ENCODE measurements at places on chromosomes 5 and 9. TPM values are rescaled to one million over a fixed set of nuclear protein-coding genes. Genes with fewer than 3 reads are reported as not detected.

DNA sequence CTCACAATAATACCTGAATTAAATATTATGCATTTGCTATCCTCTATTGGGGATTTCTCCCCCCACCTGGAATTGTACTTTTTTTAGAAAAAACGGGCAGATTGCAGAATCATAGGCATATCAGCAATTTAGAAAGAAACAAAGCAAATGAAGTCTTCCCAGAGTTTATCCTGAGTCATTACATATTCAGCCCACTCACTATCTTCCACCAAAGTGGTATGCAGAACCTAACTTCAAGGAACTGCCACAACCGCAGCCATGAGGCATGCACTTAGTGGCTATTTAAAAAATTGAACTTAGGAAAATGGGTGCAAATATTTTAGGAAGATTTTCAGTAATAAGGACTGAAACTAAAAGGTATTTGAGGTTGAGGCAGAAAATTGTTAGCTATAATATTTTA is 48.6 kb downstream of the UBAP1 start:
- DNase-seq = no peak

- no peak for DNase-seq
These were observed 62.2 kb downstream of the EPB41L4B start for GRCh38 chr9:109258481-109259302.

- no peak for DNase-seq
These were observed 302.4 kb downstream of the NR3C1 start for GRCh38 chr5:143101121-143101520.

- DNase-seq = no peak
These were observed 70.5 kb upstream of the SPTLC1 start for GRCh38 chr9:92185681-92186080.

GRCh38 chr5:69331528-69332445 is 814 bp downstream of the CCDC125 start:
- DNase-seq = no peak

GRCh38 chr5:77347435-77348098 is 137.1 kb downstream of the PDE8B start:
- no peak for DNase-seq

DNA sequence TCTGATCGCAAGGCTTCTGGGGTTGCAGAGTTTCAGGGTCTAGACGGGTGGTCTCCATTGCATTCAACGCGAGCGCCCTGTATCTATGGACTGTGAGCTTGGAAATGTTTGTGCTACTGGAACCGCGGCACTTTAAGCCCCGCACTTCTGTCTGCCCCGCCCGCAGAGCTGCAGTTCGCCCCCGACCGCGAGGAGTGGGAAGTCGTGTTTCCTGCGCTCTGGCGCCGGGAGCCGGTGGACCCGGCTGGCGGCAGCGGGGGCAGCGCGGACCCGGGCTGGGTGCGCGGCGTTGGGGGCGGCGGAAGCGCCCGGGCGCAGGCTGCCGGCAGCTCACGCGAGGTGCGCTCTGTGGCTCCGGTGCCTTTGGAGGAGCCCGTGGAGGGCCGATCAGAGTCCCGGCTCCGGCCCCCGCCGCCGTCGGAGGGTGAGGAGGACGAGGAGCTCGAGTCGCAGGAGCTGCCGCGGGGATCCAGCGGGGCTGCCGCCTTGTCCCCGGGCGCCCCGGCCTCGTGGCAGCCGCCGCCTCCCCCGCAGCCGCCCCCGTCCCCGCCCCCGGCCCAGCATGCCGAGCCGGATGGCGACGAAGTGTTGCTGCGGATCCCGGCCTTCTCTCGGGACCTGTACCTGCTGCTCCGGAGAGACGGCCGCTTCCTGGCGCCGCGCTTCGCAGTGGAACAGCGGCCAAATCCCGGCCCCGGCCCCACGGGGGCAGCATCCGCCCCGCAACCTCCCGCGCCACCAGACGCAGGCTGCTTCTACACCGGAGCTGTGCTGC is 1.0 kb downstream of the ADAMTS19 start:
- no peak for DNase-seq

DNA sequence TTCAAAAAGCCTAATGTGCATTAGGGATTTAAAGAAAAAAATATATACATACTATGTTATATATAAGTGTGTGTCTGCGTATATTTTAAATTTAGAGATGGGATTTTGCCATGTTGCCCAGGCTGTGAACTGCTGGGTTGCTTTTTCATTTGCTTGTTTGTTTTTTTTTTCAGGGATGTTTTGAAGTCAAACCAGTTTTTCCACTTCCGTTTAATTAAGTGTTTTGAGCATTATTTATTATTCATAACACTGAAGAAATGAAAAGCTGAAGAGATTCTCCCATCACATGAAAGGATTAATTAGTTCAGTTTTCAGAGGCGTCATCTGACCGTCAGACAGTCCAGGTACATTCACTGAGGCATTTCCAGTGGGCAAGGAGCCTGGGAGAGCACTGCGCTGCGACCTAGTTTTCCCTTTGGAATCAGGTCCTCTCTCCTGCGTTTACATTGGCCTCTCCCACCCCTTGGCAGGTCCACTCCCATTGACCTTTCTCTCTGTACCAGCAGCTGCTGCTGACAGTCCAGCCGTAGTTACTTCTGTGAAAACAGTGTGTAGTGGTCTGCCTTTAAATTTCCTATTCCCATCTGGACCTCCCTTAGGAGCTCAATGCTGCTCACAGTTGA is 26.0 kb downstream of the ARRDC3 start:
- DNase-seq = no peak

GRCh38 chr5:90557871-90558270 is 726 bp upstream of the ADGRV1 start:
- no peak for DNase-seq

GRCh38 chr5:137935694-137936093 is 46.4 kb downstream of the PKD2L2 start:
- DNase-seq = no peak

GRCh38 chr5:109347252-109347888 is 62.4 kb downstream of the PJA2 start:
- DNase-seq = no peak

DNA sequence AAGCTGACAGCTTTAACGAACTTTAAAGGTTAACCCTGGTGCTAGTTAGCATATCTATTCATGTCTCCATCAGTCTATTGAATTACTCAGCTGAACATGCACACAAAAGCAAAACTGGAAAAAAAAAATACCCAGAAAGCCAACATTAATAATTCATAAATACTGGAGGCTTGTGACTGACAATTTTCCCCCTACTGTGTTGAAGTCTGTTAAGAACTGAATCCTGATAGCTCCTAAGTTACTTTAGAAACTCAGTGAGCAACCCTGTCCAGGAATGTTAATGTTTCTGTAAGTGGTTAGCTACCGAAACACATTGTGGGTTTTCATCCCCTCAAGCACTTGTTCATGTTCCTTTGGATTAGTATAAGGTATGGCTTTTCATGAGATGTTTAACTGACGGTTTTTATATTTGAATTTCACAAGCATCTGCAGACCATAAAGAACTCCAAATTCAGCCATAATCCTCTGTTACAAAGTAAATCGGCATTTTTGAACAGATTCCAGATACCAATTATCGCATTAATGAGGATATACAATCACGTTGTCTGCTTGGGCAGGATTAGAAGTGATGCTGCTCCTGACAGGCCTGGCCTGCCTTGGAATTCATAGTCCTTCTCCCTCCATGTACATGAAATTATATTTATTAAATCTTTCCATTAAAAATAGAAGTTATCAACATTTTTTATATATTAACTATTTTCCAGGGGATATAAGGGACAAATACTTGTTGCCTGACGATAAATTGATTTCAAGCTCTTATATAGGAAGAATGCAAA is 331.2 kb downstream of the TLE4 start:
- DNase-seq = no peak

- no peak for DNase-seq
These were observed 40.1 kb upstream of the KIAA1958 start for GRCh38 chr9:112446526-112446925.

- no peak for DNase-seq
These were observed 1.7 kb upstream of the PAX5 start for GRCh38 chr9:37035648-37036370.

DNA sequence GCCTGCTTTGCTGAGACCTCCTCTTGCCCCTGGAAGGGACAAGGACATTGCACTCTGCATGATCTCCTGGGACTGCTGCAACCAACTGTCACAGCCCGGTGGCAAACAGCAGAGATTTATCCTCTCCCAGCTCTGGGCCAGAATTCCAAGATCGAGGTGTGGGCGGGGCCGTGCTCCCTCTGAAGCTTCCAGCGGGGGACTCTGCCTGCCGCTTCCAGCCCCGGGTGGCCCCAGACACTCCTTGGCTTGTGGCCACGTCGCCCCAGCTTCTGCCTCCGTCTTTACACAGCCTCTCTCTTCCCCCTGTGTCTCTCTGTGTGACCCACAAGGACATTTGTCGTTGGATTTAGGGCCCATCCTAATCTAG is 67.1 kb downstream of the COL5A1 start:
- no peak for DNase-seq

- DNase-seq = no peak
These were observed 49.7 kb downstream of the FAM81B start for GRCh38 chr5:95440825-95441224.

GRCh38 chr9:17402309-17402708 is 176.6 kb upstream of the SH3GL2 start:
- DNase-seq = peak; percentile 51

DNA sequence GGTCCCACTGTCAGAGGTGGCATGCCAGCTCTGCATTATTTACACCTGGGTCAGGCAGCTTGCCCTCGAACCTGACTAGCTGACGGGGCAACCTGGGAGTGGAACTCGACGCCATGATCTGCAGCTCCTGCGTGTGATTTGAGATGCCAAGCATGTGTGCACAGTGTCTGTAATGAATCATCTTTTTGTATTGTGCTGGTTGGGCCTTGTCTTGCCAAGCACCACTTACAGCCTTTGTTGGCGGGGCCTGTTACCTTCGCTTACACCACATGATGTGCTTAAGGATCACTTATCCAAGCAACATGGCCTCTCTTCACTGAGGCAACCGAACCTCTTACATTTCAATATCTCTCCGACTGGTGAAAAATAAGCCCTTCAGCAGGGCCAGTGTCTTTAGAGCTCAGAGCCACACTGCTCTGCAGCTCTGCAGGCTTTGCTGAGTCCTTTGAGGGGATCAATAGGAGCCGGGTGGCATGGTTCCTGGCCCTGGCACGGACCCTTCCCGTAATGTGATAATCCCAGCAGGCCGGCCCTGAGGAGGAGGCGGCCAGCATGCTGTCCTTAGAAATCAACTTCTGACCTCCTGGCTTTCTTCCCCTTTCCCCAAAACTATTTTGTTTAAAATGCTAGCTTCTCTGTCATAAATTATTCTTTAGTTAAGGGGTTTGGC is 297.7 kb upstream of the CD180 start:
- no peak for DNase-seq

DNA sequence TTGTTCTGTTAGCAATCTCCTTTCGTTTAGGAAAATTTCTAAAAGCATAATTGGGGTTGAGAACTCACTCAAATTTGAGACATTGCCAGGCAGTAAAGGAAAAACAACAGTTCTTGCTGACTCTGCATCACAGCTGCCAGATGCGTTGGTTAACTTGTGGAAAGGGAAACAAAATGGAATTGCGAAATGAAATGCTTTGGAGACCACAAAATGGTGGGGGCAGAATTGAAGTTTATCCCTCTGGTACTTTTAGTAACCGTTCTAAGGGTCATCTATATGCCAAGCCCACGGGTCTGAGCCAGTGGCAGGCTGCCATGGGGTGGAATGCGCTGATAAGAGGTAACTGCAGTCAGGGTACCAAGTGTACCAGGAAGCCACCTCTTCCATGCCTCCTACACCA is 28.6 kb upstream of the SELENOP start:
- peak; percentile 32 for DNase-seq

- no peak for DNase-seq
These were observed 30.6 kb upstream of the CTNNA1 start for GRCh38 chr5:138722544-138723177.

DNA sequence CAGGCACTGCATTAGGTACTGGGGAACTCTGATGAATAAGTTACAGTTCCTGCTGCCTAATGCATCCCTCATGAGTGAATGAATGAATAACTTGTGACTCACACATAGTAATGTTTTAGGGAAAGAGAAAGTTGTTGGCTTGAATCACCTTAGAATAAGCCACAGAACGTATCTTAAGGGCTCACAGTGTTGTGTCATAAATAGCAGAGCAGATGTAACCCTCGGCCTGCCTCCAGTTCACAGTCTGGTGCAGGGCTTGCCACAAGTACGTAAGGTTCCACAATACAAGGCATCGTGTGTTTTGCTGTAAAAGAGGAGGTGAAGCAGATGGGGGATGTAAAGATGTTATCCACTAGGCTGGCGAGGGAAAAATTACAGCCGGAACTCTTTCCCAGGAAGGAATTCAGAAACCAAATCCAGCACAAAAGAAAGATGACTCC is 218.7 kb downstream of the TRPM3 start:
- DNase-seq = peak; percentile 39

DNA sequence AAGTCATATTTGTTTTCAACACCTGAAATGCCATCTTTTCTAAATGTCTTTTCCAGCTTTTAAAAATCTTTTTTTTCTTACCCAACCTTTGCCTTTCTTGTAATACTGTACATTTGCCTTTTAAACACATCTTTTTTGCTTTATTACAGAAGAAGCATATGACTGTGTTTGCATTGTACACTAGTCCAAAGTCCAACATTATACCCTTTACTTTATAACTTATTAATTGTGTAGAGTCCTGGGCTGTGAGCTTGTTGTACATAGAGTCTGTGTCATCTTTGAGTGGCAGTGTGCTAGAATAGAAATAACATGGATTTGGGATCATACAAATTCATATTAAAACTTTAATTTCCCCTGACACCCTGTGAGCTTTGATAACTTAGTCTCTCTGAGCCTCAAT is 23.7 kb downstream of the CWC27 start:
- DNase-seq = no peak

DNA sequence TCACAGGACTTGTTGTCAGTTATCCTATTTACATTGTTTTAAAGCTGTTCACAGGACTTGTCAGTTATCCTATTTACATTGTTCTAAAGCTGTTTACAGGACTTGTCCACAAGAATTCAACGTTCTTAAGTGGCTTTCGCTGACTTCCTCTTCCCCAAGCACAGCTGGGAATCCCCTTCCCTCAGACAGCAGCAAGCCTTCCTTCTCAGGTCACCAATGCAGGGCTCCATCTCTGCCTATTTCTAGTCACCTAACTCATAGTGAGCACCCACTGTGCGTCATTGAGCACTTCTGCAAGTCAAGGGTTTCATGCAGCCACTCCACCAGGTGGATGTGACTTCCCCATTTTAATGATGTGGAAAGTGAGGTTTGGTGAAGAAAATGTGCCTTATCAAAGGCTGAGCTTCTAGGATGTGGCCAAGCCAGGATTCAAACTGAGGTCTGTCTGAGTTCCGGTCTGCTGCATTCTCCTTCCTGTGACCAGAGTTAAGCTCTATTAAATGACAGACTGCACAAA is 109.8 kb upstream of the ZNF462 start:
- no peak for DNase-seq

- peak; percentile 34 for DNase-seq
These were observed 812.0 kb upstream of the ZNF608 start for GRCh38 chr5:125558466-125558865.

Gene PCDHB15
- 0.26 TPM for total RNA-seq

Gene TRIM14
- total RNA-seq = 1.9 TPM

Gene F2R
- total RNA-seq = 174 TPM

Gene PCDH1
- total RNA-seq = 37.4 TPM

Gene ACTBL2
- not detected for total RNA-seq

Gene SLC6A18
- not detected for total RNA-seq

Gene IL13
- total RNA-seq = not detected

Gene C9orf153
- 0.38 TPM for total RNA-seq

Gene PCDHGB7
- 8.2 TPM for total RNA-seq

Gene NKD2
- 0.76 TPM for total RNA-seq

Gene F12
- 0.89 TPM for total RNA-seq

Gene S100Z
- not detected for total RNA-seq

Gene DMGDH
- 0.76 TPM for total RNA-seq

Gene GRIN3A
- total RNA-seq = not detected

Gene OTULINL
- 0.26 TPM for total RNA-seq

Gene PFN3
- total RNA-seq = not detected

Gene FGF1
- 0.13 TPM for total RNA-seq

Gene CARTPT
- total RNA-seq = not detected

Data from dermis microvascular lymphatic vessel endothelial cell (primary cell).